ENCODE measurements at places on chromosomes 7 and 10.
A peak's percentile ranks its signal among the peaks of the same experiment; 100 is the strongest.

DNA sequence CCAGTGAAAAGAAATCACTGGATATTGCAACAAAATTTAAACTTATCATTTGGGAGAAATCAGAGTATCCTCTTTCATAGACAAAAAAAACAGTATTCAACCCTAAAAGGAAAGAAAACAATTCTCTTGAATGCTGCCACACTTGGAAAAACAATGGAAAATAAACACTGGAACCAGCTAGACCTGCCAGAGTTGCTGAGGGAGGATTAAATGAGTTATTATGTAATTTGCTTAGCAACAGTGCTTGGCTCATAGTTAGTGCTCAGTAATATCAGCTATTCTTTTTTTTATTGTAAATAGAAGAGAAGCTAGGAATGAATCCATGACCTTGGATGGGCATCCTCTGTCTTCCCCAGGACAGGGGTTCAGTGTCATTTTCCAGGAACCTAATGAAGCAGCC, 11.0 kb upstream of the ZNF273 start:
- no peak for DNase-seq

GRCh38 chr7:141071260-141071854, 2.5 kb upstream of the TMEM178B start:
- peak; percentile 76 for DNase-seq

GRCh38 chr10:35007858-35008301, 82.3 kb downstream of the CUL2 start:
- DNase-seq: no peak

DNA sequence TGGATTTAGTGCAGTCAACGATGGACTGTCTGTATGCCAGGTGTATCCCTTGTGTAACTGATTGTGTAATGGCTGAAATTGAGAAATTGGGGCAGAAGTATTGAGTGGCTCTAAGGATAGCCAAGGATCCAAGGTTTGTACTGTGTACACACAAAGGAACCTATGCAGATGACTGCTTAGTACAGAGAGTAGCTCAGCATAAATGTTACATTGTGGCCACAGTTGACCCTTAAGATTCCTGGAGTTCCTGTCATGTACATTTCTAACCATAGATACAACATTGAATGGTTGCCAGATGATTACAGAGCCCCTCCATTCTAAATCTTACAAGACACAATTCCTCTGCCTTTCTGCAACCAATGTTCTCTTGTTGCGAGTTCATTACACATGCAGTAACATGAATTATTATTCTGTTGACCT, 25.3 kb downstream of the CCDC126 start:
- no peak for DNase-seq

- no peak for DNase-seq
These were observed 8.7 kb downstream of the NCAPG2 start for GRCh38 chr7:158695726-158696452.

DNA sequence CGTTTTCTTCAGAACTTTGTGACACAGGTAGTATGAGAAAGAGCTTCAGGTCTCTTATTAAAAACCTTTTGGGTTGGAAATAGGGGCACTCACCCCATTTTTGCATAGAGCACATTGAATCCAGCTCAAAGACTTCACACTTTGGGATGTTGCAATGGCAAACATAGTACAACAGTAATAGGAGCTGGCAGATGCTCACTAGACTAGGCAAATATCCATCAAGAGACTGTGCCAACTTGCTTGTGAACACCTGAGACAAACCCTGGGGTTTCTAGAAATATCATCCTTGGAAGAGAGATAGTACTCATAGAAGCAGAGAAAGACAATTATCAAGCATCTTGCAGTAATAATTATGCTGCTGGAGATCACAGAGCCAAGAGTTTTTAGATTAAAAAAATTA, 280.0 kb downstream of the CACNA2D1 start:
- peak; percentile 48 for DNase-seq

GRCh38 chr10:70052462-70053217, at the start of gene MACROH2A2:
Gene MACROH2A2 (plus strand): TSS chr10:70052846. CDS start chr10:70075659, 22,813 bp downstream.
- no peak for DNase-seq

GRCh38 chr10:5840314-5841307, 27.4 kb upstream of the GDI2 start:
- no peak for DNase-seq

- DNase-seq: no peak
These were observed 34.3 kb upstream of the HERPUD2 start for GRCh38 chr7:35729061-35729783.

DNA sequence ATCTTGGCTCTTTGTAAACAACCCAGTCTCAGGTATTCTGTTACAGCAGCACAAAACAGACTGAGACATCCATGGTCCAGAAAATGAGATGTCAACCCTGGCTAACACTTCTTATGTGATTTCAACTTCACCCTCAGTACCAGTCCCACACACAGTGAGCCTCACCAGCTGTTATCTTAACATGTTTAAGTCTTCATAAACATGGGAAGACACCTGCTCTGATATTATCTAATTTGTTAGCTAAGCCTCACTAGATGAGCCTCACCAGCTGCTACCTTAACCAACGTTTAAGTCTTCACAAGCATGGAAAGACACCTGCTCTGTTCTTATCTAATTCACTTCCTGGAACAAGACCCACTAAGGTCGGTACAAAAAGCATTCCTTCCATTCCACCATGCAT, 130.8 kb downstream of the CALN1 start:
- DNase-seq: no peak

DNA sequence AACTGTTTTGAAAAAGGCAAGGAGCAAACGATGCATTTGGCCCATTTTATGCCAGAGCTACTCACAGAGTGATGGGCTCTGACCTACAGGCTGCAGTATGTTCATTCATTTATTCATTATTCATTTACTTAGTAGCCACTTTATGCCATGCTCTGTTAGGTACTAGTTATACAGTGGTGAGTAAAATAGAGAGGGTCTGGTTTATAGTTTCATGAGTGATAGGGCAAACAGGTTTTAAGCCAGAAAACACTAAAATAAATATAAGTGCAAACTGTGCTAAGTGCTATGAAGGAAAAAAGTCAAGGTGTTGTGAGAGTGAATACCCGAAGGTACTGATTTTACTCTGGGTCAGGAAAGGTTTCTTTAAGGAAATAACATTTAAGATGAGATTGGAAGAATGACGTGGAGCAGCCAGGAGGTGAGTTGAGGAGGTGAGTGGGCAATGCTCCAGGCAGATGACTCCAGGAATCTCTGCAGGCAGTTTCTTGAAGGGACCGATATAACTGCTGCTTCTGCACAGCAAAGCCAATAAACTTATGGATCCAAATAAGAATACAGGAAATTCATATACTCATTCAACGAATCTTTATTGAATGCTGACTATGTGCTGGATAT, 56.9 kb upstream of the FAM133B start:
- DNase-seq: no peak

- DNase-seq: no peak
These were observed 127.5 kb downstream of the CUBN start for GRCh38 chr10:17001961-17002749.

DNA sequence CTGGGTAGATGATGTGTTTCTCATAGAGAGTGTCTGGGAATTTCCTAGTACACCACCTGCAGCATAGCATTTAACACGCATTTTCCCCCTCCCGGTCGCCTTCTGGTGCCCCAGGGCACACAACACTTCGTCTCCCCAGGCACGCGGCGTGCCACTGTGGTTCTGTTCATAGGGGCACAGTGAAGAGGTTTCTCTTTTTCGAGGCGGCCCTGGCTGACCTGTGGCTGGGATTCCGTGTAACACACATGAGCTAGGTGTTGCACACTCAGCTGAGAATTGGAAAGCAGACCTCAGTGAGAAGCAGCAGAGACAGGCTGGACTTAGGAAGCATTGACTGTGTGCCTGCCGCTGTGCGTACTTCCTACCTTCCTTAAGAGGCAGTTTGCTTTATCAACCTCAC, 214.3 kb upstream of the SHH start:
- DNase-seq: no peak

- no peak for DNase-seq
These were observed 22.5 kb upstream of the EPHB6 start for GRCh38 chr7:142832417-142832816.

DNA sequence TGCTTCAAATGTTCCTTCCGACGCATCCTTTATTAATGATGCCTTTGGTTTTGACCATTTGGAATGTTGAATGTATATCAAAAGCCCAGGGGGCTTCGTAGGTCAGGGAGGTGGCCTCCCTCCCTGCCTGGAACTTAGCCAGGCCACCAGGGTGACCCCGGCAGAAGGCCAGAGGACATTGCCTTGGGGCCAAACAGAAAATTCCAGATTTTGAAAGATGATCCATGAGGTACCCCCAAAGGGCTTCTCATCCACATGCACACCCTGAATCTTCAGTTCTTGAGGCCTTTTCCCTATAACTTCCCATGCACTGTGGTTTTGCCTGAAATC, 171.7 kb downstream of the ADAM12 start:
- no peak for DNase-seq

DNA sequence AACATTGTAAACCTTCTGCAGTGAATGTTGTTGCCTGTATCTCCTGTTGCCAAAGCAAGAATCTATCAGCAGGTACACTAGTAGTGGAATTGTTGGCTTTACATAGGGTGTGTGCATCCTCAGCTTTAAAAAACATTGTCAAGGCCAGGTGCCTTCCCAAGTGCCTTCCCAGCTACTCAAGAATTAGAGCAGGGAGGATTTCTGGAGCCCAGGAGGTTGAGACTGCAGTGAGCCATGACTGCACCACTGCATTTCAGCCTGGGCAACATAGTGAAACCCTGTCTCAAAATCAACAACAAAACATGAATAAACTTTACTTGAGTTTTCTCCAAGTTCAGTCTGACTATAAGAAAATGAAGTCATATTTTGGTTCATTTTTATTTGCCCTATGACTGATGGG, 217.3 kb downstream of the CCSER2 start:
- DNase-seq: no peak

DNA sequence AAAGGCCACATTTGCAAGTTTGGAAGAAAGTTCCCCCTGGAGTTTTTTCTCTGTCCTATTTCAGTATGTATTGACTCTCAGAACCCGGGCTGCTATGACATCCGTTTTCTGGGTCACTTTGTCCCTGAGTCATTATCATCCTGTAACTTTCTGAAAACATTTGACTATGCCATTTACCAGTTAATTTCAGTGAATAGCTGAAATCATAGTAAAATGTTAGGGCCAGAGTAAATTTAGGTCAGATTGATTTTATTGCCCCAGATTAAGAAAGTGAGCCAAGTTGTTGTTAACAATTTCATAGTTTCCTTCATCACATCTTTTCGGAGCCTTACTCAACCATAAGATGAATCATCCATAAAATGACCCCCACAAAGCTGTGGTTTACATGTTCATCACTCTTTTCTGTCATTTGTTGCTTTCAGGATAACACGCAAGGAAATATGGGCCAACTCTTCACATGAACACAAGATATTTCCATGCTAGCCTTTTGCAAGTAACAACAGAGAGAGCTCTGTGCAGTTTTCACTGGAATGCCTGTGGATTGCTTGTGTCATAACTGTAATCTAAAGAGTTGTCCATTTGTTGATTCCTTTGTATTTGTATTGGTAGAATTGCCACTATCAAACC, 3.9 kb upstream of the MACC1 start:
- no peak for DNase-seq

DNA sequence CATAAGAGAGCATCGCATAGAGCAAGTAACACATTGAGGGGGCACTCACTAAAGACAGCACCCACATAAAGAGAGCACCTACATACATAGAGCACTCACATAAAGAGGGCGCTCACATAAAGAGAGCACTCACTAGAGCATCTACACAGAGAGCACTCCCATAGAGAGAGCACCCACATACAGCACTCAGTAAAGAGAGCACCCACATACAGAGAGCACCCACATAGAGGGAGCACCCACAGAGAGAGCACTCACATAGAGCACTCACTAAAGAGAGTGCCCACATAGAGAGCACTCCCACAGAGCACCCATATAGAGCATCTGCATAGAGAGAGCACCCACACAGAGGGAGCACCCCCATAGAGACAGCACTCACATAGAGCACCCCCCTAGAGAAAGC, 47.8 kb downstream of the INSIG1 start:
- no peak for DNase-seq

DNA sequence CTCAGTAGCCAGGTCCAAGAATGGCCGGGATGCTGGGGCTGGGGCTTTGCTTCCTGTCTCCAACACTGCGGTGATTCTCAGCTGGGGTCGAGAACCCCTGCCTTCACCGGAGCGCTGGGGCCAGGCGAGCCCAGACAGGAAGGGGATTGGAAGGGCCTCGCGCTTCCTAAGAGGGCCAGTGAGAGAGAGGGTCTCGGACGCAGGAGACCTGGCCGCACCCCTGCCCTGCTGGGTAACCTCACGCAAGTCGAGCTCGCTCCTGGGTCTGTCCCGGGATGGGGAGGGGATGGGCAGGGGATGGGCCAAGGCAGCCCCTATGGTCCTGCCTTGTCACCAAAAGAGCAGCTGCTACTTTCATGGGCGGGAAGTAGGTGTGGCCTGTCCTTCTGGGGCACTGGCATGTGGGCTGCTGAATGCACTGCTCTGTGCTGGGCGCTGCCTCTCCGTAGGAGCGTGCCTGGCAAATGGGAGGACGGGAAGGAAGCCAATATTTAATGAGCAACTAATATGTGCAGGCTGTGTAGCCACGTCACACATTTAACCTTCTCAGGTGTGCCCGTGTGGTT, 20.0 kb downstream of the KCNK18 start:
- DNase-seq: peak; percentile 47

GRCh38 chr7:111011520-111011919, 79.4 kb upstream of the LRRN3 start:
- DNase-seq: no peak

DNA sequence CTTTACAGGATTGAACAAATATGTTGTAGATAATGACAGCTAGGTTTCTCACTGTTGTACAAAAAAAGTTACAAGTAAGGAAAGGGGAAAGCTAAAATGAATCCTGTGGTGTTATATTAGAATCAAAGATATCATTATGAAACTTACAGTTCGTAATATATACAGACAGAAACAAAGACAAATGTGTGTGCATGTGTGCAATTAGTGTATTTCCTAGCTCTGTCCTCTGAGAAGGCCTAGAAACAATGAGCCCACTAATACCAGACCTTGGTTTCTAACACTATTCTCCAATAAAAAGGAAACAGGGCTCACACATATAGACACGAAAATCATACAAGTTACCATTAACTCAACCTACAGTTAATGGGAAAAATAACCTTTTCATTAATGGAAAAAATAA, 8.0 kb downstream of the KDM7A start:
- no peak for DNase-seq
